Esophagus muscularis mucosa (tissue), 4 donors: ENCODE measurements at places on chromosomes 4 and X. TPM values are rescaled to one million over a fixed set of nuclear protein-coding genes. Genes with fewer than 3 reads are reported as not detected.

- H3K27ac ChIP-seq, result no peak overlapping the region
- no peaks in the 10 kb centered on the region for H3K36me3 ChIP-seq
- H3K27me3 ChIP-seq, result peaks cover under 1% of the 10 kb centered on the region
Measured at GRCh38 chrX:107457289-107457688, 7.8 kb downstream of the FRMPD3 start.

GRCh38 chrX:108736509-108737479 lies at the start of gene IRS4:
Gene IRS4 (minus strand): TSS chrX:108736563.
- peaks cover 23% of the 10 kb centered on the region for H3K4me1 ChIP-seq
- H3K27me3 ChIP-seq, result no peaks in the 10 kb centered on the region
- no peaks in the 10 kb centered on the region for H3K36me3 ChIP-seq
- no peak within 1 kb of the TSS for H3K27ac ChIP-seq
- no peak for DNase-seq

GRCh38 chrX:38117485-38117884 lies 103.2 kb downstream of the SRPX start:
- no peaks in the 10 kb centered on the region for H3K4me1 ChIP-seq
- H3K4me3 ChIP-seq, result no peak overlapping the region
- no peaks in the 10 kb centered on the region for H3K36me3 ChIP-seq
- no peak overlapping the region for H3K27ac ChIP-seq

- no peak overlapping the region for H3K27ac ChIP-seq
- H3K27me3 ChIP-seq, result no peaks in the 10 kb centered on the region
- no peaks in the 10 kb centered on the region for H3K36me3 ChIP-seq
- no peak for DNase-seq
- no peak overlapping the region for H3K4me3 ChIP-seq
Measured at GRCh38 chr4:184058026-184058425, 152.9 kb downstream of the STOX2 start.

- H3K27ac ChIP-seq, result no peak overlapping the region
- no peak for DNase-seq
- H3K36me3 ChIP-seq, result no peaks in the 10 kb centered on the region
Measured at GRCh38 chr4:39569209-39569608, 42.0 kb upstream of the UGDH start.

- peaks cover 4% of the 10 kb centered on the region for H3K36me3 ChIP-seq
Measured at GRCh38 chrX:155094468-155095061, 23.3 kb downstream of the BRCC3 start.

DNA sequence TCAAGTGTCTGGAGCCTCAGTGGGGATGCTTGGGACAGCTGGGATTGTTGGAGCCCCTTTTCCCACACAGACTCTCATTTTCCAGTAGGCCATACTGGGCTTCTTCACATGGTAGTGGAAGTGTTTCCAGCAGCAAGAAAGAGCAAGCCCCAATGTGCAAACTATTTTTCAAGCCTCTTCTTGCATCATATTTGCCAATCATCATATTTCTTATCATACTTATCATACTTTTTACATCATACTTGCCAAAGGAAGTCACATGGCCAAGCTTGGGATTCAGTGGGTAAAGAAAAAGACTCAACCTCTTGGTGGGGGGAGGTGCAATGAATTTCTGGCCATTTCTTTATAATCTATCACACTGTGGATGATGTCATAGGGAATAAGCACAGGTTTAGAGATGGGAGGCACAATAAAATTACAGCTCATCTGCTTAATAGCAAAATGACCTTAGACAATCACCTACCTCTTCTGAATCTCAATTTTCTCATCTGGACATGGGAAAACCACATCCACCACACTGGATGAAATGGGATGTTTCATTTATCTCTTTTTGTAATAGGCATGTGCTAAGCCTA lies 174.2 kb downstream of the MID1IP1 start:
- H3K4me3 ChIP-seq, result no peak overlapping the region
- no peak for DNase-seq
- H3K36me3 ChIP-seq, result no peaks in the 10 kb centered on the region
- no peaks in the 10 kb centered on the region for H3K27me3 ChIP-seq

DNA sequence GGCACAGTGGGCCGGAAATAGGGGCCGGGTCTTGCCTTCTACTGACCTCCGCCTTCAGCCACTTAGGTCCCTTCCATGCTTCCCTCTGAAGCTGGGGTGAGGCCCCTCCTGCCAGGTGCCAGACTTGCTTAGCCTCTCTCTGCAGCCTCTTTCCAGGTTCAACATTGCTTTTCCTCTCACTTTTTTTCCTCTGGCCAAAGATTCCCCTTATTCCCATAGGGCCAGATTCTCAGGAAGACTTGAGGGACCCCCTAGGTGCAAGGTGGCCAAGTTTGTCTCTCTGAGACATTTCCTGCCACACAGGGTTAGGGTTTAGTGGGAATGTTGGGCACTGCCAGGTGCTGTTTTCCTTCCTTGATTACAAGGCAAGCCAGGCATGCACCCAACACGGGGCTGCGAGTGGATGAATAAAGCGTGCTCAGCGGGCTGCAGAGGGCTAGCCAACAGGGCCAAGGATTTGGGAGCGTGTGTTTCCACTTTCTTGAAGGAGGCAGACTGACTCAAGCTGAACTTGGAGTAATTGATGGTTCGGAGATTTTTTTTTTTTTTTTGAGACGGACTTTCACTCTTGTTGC lies 7.6 kb upstream of the GJB1 start:
- H3K4me1 ChIP-seq, result no peaks in the 10 kb centered on the region
- H3K27ac ChIP-seq, result no peak overlapping the region
- H3K36me3 ChIP-seq, result no peaks in the 10 kb centered on the region
- no peaks in the 10 kb centered on the region for H3K27me3 ChIP-seq
- DNase-seq, result no peak
- no peak overlapping the region for H3K4me3 ChIP-seq

GRCh38 chrX:112571388-112571787 lies 108.3 kb downstream of the LHFPL1 start:
- no peaks in the 10 kb centered on the region for H3K4me1 ChIP-seq
- H3K27ac ChIP-seq, result no peak overlapping the region
- no peak overlapping the region for H3K4me3 ChIP-seq
- no peaks in the 10 kb centered on the region for H3K27me3 ChIP-seq

- DNase-seq, result no peak
- H3K27me3 ChIP-seq, result no peaks in the 10 kb centered on the region
- H3K4me3 ChIP-seq, result no peak overlapping the region
- no peaks in the 10 kb centered on the region for H3K4me1 ChIP-seq
- H3K36me3 ChIP-seq, result no peaks in the 10 kb centered on the region
Measured at GRCh38 chr4:42490015-42490414, 92.7 kb downstream of the SHISA3 start.

DNA sequence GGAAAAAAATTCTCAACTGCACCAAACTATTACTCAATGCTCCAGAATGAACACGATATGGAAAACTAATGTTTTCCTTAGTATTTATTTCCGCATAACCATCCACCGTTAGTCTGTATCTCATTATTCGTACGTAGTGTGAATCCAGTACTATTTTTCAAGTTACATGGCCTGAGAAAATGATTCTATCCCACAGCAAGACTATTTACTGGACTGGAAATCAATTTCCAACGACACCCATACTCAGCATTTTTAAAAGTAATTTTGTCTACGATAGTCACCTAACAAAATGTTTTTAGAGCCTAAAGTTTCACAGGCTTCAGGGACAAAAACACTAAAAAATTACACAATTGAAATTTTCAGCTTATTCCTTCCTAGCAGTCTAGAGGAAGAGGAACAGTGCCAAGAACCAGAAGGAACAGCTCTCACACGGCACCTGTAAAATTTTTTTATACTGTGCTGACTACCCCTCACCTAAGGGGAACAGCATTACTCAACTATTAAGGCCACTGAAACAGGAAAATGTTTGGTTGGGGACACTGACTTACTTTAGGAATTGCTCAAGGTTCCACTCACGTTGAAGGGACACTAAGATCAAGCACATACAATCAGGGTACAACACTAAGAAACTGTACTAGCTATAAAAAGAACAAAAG lies 9.6 kb downstream of the UBE2D3 start:
- H3K27ac ChIP-seq, result peak overlapping the region; percentile 7
- H3K4me1 ChIP-seq, result peaks cover 86% of the 10 kb centered on the region
- no peaks in the 10 kb centered on the region for H3K27me3 ChIP-seq
- DNase-seq, result no peak
- peak overlapping the region; percentile 8 for H3K4me3 ChIP-seq

GRCh38 chr4:152870606-152871005 lies 65.5 kb upstream of the FHDC1 start:
- no peaks in the 10 kb centered on the region for H3K27me3 ChIP-seq
- H3K4me1 ChIP-seq, result no peaks in the 10 kb centered on the region
- no peak overlapping the region for H3K27ac ChIP-seq
- no peak for DNase-seq
- no peak overlapping the region for H3K4me3 ChIP-seq
- H3K36me3 ChIP-seq, result peaks cover 38% of the 10 kb centered on the region

DNA sequence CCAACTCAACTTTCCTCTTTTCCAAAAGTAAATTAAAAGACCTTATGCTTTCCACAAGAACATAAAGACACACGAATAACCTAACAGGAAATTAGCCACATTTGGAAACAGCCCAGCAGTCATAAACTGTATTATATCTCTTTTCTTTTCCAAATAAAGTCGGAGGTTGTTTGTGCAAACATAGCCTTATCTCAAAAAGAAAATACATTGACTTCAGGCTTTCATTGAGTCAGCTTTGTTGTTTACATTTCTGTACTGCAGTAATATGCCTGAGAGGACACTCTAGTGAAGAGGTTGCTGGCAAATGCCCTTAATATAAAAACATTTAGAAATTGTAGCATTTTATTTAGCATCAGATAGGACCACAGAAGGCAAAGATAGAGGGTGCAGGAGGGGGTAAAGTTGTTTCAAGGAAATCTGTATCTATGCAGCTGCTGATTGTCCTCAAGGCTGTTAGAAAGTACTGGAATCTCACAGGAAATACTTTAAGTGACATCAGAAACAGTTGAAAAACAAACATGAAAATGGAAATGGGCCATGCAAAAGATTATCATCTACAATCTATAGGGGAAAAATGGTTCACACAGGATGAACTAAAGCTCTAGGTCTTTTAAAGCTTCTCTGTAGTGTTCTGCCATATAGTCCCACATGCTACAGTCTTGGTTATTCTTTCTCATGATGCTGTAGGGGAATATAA lies 14.5 kb downstream of the LNX1 start:
- no peaks in the 10 kb centered on the region for H3K4me1 ChIP-seq
- no peaks in the 10 kb centered on the region for H3K36me3 ChIP-seq
- no peak for DNase-seq
- H3K4me3 ChIP-seq, result no peak overlapping the region
- H3K27me3 ChIP-seq, result no peaks in the 10 kb centered on the region

GRCh38 chr4:9940041-9940440 lies 81.3 kb downstream of the SLC2A9 start:
- no peaks in the 10 kb centered on the region for H3K27me3 ChIP-seq
- no peak overlapping the region for H3K4me3 ChIP-seq
- no peak overlapping the region for H3K27ac ChIP-seq
- peaks cover 5% of the 10 kb centered on the region for H3K4me1 ChIP-seq
- DNase-seq, result no peak
- peaks cover 12% of the 10 kb centered on the region for H3K36me3 ChIP-seq

DNA sequence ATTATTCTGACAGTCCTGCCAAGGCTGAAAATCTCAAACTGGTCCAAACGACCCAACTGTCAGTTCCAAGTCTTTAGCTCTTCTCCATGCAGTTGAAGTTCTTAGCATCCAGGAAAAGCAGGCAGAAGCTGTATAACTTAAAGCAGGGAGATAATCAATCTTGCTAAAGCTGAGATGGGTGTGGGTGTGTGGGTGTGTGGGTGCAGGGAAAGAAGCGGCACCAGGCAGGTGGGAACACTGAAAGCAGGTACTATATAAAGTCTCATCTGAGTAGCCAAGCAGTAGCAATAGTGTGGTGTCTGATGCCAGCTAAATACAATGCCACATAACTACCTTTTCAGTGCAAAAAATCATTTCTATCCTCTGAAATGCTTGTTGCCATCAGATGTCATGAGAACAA lies 69.7 kb upstream of the EGFL6 start:
- H3K4me1 ChIP-seq, result no peaks in the 10 kb centered on the region
- no peak overlapping the region for H3K4me3 ChIP-seq

GRCh38 chr4:104592183-104592582 lies 97.5 kb upstream of the CXXC4 start:
- no peaks in the 10 kb centered on the region for H3K27me3 ChIP-seq
- no peak overlapping the region for H3K4me3 ChIP-seq
- DNase-seq, result no peak
- H3K4me1 ChIP-seq, result peaks cover 27% of the 10 kb centered on the region

DNA sequence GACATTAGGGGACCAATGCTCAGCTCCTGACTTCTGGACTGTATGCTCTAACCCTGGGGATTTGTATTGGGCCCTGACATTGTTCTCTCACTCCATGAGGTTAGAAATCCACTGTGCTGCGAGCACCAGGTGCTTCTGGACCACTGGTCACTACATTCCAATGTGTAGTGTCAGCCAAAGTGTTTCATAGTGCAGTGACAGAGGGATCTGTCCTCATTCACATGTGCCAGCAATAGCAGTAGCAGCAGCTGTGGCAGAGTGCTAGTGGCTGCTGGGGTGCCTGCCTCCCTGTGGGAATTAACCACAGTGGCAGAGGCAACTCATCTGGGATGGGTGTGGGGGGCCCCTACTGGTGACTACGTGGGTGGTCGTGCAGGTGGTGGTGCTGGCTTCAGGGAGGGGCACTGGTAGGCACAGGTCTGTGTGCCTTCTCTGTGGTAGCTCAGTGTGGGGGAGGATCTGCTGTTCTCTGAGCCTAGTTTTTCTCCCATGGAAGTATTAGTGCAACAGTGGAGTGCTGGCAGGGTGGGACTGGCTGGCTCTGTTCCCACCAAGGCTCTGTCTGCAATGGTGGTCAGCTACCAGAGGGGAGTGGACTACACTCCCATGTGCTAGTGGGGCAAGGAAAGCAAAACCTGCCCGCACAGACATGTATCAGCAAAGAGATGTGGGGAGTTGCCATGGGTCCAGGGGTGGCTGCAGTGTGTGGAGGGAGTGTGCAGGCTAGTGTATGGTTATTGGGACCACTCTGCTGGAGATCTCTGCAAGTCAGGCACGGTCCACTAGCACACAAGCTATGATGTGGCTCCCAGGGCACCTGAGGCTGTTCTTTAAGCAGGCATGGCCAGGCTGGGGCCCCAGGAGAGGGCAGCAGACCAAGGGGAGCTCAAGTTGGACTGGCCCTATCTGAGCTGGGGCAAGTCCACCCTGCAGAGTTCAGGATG lies 78.5 kb downstream of the SCLT1 start:
- no peak for DNase-seq
- peaks cover 5% of the 10 kb centered on the region for H3K36me3 ChIP-seq
- no peaks in the 10 kb centered on the region for H3K4me1 ChIP-seq
- no peaks in the 10 kb centered on the region for H3K27me3 ChIP-seq
- no peak overlapping the region for H3K27ac ChIP-seq
- no peak overlapping the region for H3K4me3 ChIP-seq

ZFYVE28 gene
- total RNA-seq, result 4.5 TPM

NAT8L gene
- 0.23 TPM for total RNA-seq

CXCL11 gene
- not detected for total RNA-seq

SUPT20HL2 gene
- not detected for total RNA-seq

FAM3A gene
- 34.9 TPM for total RNA-seq

RPA4 gene
- 2.5 TPM for total RNA-seq

PCDH19 gene
- 3.8 TPM for total RNA-seq

SMIM10 gene
- 11.8 TPM for total RNA-seq

CXorf65 gene
- not detected for total RNA-seq

KCND1 gene
- total RNA-seq, result 1.9 TPM

CCDC120 gene
- total RNA-seq, result 5.1 TPM
